SK-N-DZ (cell line): ENCODE measurements at places on chromosomes 13 and 19.

- DNase-seq, result no peak
These were observed 184.8 kb upstream of the PCDH20 start for GRCh38 chr13:61600360-61601033.

- DNase-seq, result no peak
These were observed 262.3 kb downstream of the POU4F1 start for GRCh38 chr13:78341032-78341431.

GRCh38 chr19:5929625-5930024 is 15.6 kb downstream of the CAPS start:
- DNase-seq, result no peak

GRCh38 chr13:46341112-46341711 is 45.8 kb downstream of the RUBCNL start:
- DNase-seq, result no peak

DNA sequence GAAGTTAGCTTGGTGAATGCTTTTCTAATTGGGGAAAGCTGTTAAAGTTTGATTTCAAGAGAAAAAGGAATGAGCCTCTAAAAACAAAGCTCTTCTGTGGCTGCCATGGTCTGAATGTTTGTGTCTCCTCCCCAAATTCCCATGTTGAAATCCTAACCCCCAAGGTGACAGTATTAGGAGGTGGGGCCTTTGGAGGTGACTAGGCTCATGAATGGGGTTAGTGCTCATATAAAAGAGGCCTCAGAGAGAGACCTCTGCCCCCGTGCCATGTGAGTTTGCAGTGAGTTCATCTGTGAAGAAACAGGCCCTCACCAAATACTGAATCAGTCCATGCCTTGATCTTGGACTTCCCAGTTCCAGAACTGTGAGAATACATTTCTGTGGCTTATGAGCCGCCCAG is 56.5 kb downstream of the ARHGEF7 start:
- DNase-seq, result no peak

GRCh38 chr13:23793711-23794110 is 95.5 kb downstream of the MIPEP start:
- no peak for DNase-seq

DNA sequence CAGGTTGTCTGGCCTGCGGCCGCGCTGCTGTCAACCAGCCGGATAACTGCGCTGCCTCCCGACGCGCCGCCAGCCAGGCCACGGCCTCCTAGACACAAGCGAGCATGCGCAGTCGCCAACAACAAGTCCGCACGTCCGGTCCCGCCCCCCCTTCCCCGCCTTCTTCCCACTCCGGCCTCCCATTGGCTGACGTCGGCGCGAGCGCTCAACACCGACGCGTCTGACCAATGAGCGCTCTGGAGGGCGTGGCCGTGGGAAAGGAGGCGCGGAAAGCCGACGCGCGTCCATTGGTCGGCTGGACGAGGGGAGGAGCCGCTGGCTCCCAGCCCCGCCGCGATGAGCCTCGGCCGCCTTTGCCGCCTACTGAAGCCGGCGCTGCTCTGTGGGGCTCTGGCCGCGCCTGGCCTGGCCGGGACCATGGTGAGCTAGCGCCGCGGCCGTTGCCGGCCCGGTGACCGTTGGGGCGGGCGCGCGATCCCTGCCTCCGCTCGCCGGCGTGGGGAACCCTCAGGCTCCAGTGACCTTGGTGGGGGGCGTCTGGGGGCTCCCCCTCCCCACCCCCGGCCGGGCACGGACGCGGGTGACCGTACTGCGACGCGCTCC is at the start of gene GPX4:
TSS of gene GPX4 (plus strand) at position 287 of the 603 bp plus-strand sequence. CDS start at position 337, 50 bp downstream.
- peak; percentile 99 for DNase-seq

DNA sequence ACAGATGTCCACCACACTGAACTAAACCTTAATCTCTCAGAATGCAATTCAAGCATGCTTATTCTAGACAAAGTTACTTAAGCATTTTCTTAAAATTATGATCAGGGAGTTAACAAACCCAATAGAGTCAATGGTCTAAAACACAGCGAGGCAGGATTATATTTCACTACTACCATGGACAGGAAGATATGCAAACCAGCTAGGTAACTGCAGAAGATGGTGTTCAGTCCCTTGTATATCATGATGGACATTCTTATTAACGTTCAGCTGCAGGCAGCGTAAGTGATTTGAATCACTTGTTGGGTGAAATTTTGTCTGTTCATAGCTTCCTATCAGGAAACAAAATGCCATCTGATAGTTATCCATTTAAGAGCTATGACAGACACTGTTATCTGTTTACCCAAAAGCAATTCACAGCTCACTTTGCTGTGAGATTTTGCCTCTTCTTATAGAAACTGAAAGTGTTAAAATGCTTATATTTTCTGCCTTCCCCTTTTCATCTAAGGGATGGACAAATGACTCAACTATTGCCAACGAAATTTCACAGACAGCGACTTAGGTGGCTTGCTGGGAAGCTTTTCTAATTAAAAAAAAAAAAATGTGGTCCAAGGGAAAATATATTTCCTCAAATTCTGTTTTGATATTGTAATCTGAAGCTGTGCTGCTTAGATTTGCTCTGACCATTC is 591.9 kb downstream of the DACH1 start:
- no peak for DNase-seq
